Lung microvascular endothelial cell (primary cell): ENCODE measurements at places on chromosomes 16 and 17. TPM values are rescaled to one million over a fixed set of nuclear protein-coding genes. Genes with fewer than 3 reads are reported as not detected.

- DNase-seq: peak; percentile 40
Observed at GRCh38 chr17:19646788-19647696, 1.5 kb upstream of the ALDH3A2 start.

GRCh38 chr17:60392845-60393702 is 1.1 kb upstream of the USP32 start:
- peak; percentile 70 for DNase-seq

GRCh38 chr17:78314683-78315354 is 45.1 kb downstream of the SOCS3 start:
- no peak for DNase-seq

The TNFRSF17 gene
- total RNA-seq: not detected in 2 replicates

The NMRAL1 gene
- total RNA-seq: 53.4 and 55.6 TPM in 2 replicates
